ENCODE measurements at places on chromosomes 5 and 9. TPM values are rescaled to one million over a fixed set of nuclear protein-coding genes. Genes with fewer than 3 reads are reported as not detected.

The DMRT2 gene
- total RNA-seq, result 8.3 TPM

The F12 gene
- total RNA-seq, result not detected

The LCP2 gene
- 45.8 TPM for total RNA-seq

The MYOT gene
- total RNA-seq, result 2.4 TPM

The CER1 gene
- total RNA-seq, result not detected

The NR2F1-AS1 gene
- total RNA-seq, result 4.2 TPM

The MEIKIN gene
- not detected for total RNA-seq

The REEP2 gene
- total RNA-seq, result 4.3 TPM

The IRGM gene
- 0.98 TPM for total RNA-seq

The CYSRT1 gene
- total RNA-seq, result not detected

The SURF2 gene
- total RNA-seq, result 20.1 TPM

The BAG1 gene
- 60.3 TPM for total RNA-seq

The ST6GALNAC4 gene
- 18.7 TPM for total RNA-seq

The OGN gene
- total RNA-seq, result 17.5 TPM

The ORM2 gene
- total RNA-seq, result not detected

All from subcutaneous adipose tissue (tissue), 4 donors.